Hypothalamus (tissue), 51 donors: ENCODE measurements at places on chromosomes 2 and 18.

DNA sequence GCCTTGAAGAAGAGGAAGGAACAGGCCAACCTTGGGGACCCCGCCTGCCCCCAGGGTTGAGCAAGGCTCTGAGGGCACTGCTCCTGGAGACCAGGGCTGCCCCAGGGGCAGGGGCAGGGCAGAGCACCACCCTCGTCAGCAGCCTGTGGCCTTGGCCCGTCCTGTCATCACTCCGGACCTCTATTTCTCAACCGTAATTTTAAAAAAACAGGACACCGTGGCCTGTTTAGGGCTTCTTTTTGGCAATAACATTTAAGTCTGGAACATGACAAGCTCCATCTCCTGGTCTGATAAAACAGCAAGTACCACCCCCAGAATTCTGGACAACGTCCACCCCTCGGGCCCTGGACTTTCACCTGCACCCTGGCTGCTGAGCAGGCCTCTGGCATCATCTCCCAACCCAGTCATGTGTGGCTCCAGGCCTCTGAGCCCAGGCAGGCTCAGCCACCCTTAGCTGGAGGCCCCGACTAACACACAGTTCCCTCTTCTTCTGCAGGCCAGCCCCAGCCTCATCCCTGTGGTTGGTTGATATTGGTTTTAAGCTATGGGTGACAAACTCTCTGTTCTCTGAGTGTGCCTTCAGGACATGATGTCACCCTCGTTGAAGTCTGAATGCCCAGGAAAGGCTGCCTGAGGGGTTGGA lies 22.6 kb upstream of the ID2 start:
- DNase-seq: no peak

DNA sequence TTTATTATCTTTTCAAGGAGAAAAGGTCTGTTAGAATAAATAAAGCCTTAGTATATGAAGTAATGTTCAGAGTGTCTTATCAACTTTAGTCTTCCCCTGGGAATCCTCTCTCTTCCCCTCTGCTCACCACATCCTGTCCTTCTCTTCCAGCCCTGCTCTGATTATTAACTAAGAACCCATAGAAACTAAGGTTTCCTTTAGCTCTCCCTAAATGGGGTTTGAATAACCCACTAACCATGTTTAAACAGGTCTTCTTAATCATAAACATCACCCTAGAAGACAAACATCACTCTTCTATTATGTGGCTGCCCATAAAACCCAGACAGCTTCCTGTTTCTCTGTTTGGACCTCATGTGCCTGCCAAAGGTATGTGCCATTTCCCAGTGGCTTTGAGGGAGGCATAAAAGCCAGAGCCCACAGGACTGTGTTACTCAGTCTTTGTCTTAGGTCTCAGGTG lies 50.1 kb downstream of the SLC14A1 start:
- DNase-seq: no peak

GRCh38 chr2:47309952-47310800 lies 92.8 kb upstream of the MSH2 start:
- DNase-seq: no peak

DNA sequence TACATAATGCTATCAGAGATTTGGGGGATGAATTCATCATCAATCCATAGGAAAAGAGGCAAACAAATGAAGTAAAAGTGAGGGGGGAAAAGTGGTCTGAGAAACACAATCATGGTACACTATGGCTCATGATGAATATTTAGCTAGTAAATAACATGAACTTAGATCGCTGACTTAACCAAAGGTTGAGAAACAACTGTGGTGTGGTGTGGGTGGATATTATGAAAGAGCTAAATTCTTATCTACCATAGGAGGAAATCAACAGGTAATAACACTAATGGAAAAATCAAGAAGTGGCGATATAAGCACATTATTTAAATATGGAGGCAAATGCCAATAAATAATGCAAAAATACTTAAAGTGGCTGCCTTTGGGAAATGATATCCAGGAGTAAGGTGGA lies 12.2 kb upstream of the TPRKB start:
- DNase-seq: no peak

- no peak for DNase-seq
Measured at GRCh38 chr2:26633351-26633945, 7.7 kb downstream of the CIB4 start.

DNA sequence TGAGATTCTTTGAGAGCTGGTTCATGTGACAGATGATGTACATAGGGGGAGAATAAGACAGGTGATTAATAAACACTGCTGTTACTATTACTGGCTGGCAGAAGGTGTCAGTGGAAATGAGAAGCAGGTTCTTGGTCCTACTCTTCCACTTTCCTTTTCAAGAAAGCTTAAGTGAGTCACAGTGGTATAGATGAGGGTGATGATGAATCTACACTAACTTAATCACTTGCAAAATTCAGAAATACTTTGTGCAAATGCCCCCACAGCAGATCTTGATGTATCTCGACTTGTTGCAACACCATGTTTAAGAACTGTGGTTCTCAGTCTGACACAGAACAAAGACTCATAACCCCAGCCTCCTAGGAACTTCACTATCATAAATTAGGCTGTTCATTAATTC lies 35.9 kb upstream of the MGAT5 start:
- DNase-seq: no peak

- DNase-seq: no peak
Measured at GRCh38 chr2:206217743-206218142, 56.7 kb upstream of the ZDBF2 start.

- DNase-seq: no peak
Measured at GRCh38 chr18:38611036-38611964, 1045.7 kb upstream of the CELF4 start.

DNA sequence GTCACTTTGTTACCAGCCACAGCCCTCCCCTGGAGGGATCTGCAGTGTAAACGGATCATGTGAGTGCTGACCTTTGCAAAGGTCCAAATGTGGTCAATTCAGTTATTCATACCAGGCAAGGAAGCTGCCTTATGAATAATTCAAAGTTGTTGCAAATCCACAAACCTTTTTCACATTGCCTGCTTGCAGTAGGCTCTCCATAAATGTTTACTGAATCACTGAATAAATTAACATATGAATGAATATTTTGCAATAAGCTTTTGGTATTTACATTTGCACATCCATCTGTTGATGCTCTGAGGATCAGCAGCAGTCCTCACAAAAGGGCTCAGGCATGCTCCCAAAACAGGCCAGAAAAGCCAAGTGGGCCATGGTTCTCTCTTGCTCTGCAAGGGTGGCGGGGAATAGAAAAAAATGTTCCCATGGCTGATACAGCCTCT lies 156.8 kb downstream of the VAPA start:
- DNase-seq: no peak

- no peak for DNase-seq
Measured at GRCh38 chr2:37550190-37550589, 121.3 kb downstream of the CDC42EP3 start.

- DNase-seq: no peak
Measured at GRCh38 chr2:185522472-185522871, 216.1 kb upstream of the FSIP2 start.

DNA sequence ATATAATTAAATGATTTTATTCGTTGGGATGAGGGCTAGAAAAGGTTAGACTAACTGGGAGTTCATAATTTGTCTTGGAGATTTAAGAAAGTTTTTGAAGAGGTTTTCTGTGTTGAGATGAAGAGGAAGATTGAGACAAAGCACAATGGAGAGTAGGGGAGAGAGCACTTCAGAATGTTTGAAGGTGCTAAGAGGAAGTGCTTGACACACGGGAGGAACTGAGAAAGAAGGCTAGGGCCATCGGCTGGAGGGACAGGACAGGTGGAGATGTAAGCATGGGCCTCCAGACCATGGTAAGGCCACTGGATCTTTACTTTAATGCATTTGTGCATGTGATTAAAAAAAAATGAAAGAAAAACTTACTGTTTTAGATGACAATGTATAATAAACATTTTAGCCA lies 31.5 kb downstream of the GREB1L start:
- DNase-seq: no peak

- DNase-seq: no peak
Measured at GRCh38 chr18:37980556-37980955, 415.0 kb upstream of the CELF4 start.

GRCh38 chr2:219172231-219173154 lies 2.7 kb upstream of the SLC23A3 start:
- no peak for DNase-seq

- DNase-seq: no peak
Measured at GRCh38 chr2:210901326-210901725, 344.9 kb downstream of the CPS1 start.

DNA sequence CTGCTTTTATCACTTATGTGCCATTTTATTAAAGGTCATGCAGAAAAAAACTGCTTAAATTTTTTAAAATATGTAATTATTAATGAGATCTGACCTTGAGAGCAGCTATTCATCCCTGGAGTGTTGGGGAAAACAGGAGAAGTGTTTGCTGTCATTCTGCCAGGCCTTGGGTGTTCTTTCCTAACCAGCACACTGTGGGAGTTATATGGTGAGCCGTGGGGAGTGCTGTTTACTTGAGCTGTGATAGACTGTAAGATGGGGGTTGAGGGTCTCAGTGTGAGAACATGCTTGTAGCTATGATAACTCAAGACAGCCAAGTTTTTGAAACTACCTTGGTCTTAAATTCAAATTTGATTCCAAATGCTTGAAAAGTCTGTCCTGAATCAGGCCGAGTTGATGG lies 101.3 kb upstream of the ARHGAP28 start:
- DNase-seq: no peak

- DNase-seq: no peak
Measured at GRCh38 chr18:13262839-13263691, 44.5 kb downstream of the LDLRAD4 start.

DNA sequence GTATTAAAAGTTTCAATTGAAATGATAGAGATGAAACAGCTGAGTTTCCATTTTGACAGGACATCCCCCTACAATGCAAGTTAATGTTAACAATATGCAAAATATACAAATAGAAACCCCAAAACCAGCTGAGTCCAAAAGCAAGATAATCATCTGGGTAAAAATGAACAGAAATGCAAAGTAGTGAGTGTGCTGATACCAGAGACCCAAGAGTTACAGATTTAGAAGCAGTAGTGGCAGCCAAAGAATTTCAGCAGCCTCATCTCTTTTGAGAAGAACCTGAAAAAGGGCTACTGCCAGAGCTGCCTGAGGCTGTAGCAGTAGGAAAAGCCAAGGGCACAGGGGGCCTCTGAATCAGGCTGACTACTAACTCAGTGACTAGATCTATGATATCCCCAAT lies 82.6 kb downstream of the THADA start:
- no peak for DNase-seq

DNA sequence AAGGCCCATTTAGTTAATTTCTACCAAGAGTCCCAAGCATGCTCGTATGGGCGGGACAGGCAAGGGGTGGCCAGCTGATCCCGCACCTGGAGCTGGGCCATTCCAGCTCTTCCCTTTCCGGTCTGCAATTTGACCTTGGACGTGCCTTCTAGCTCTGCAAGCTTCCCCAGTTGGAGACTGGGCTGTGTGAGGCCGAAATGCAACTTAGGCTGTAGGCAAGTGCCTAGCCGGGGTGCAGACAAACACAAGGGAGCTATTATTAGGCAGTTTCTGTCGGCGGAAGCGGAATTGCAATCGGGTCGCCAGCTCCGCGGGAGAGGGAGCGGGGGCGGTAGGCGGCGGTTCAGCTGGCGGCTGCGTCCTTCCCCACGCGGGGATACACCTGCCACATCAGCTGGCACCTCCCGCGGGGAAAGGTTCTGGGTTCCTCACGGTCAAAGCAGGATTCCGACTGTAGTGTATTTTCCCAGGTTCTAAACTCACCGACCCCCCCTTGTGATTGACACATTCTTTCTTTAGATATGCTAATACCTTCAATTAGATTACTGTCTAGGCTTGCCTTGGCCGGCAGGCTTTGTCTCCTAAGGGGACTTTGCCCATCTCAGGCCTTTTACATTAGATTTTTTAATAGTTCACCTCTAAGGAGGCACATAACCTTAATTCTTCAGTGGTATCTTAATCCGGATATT lies 17.1 kb upstream of the ZNF532 start:
- DNase-seq: no peak
